RWPE2 (cell line): ENCODE measurements at places on chromosomes 4 and X.

DNA sequence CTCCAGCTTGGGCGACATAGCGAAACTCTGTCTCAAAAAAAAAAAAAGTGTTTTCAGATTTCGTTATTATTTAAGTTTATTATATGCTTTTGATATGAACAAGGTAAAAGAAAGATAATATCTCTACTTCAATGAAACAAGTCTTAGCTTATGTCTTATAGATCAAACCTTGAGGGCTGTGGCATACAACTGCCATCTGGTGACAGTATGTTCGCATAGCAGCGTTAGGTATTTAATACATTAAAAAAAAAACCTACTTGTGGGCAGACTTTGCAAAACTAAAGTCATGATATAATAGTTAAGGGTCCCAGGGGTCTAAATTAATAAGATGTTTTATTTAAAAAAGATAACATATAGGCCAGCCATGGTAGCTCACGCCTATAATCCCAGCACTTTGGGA, 161.2 kb upstream of the AMOT start:
- H3K4me3 ChIP-seq: no peak overlapping the region
- H3K4me1 ChIP-seq: no peaks in the 10 kb centered on the region

- H3K27me3 ChIP-seq: no peaks in the 10 kb centered on the region
- DNase-seq: no peak
- no peak overlapping the region for H3K4me3 ChIP-seq
- peaks cover 35% of the 10 kb centered on the region for H3K4me1 ChIP-seq
Observed at GRCh38 chr4:168488869-168489274, 8.0 kb upstream of the PALLD start.

DNA sequence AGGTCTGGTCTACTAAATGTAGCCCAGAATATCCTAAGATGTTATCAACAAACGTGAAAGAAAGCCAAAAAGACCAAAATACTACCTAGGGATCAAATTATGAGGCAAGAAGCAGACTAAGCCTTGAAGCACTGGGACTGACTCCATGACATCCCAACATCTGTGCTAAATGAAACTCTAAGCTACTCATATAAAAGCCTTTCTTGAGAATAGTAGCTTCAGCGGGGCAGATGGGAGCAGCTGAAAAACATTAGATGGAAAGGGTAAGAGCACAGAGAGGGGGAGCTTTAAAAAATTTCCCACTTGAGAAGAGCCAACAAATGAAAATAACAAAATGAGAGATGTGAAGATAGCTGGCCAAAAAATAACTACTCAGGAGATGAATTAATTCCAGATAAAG, 81.7 kb downstream of the MAD2L1 start:
- no peak overlapping the region for H3K4me3 ChIP-seq
- DNase-seq: no peak
- H3K4me1 ChIP-seq: no peaks in the 10 kb centered on the region
- no peaks in the 10 kb centered on the region for H3K27me3 ChIP-seq
- no peak overlapping the region for H3K27ac ChIP-seq

GRCh38 chrX:73126240-73126639, 46.9 kb upstream of the PABPC1L2A start:
- no peaks in the 10 kb centered on the region for H3K27me3 ChIP-seq
- no peaks in the 10 kb centered on the region for H3K4me1 ChIP-seq
- no peaks in the 10 kb centered on the region for H3K36me3 ChIP-seq
- no peak overlapping the region for H3K4me3 ChIP-seq
- H3K27ac ChIP-seq: no peak overlapping the region

- no peak overlapping the region for H3K4me3 ChIP-seq
- no peak overlapping the region for H3K27ac ChIP-seq
- H3K27me3 ChIP-seq: no peaks in the 10 kb centered on the region
- H3K4me1 ChIP-seq: no peaks in the 10 kb centered on the region
Observed at GRCh38 chr4:165635381-165635780, 237.7 kb upstream of the TLL1 start.

DNA sequence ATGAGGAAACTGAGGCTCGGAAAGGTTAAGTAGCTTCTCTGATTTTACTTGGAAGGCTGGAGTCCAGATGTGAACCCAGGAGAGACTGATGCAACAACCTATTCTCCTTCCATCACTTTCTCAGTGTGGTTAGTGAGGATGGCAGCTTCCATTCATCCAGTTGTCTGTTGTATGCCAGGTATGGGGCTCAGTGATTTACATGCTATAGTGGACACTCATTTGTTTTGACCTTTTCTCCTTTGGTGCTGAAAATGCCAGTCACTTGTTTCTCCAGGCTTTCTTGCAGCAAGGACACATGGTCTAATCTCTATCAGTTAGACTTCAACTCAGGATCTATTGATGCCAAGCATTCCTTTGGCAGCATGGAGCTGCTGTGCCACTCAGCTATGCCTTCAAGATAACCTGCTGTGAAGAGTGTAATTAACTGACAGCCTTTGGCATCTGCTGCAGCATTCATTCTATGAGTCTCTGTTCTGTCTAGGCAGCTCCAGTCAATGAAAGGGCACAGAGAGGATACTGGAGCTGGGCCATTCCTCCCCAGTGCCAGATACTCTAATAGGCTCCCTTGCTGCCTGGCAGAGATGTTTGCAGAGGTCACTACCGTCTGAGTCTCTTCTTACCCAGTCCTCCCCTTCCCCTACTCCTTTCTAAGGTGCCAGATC, 11.0 kb upstream of the CWH43 start:
- H3K27me3 ChIP-seq: no peaks in the 10 kb centered on the region
- peaks cover 13% of the 10 kb centered on the region for H3K4me1 ChIP-seq
- no peak overlapping the region for H3K27ac ChIP-seq
- no peak overlapping the region for H3K4me3 ChIP-seq

DNA sequence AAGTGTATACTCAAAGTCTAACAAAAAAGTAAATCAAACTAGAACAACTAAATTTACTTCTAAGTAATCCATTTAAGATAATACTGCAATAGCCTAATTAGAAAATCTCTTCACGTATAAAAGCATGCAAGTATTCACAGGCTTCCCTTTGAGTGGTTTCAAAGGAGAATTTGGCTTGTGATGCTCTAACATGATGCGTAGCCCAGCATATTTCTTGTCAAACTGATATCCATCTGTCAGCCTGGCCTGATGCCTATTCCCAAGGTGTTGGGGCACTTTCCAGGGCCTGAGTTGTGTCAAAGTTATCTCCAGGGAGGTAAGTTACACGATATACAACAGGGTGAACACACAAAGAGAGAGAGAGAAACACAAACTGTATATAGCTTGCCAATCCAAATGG, 287.0 kb upstream of the MAGEB18 start:
- H3K36me3 ChIP-seq: no peaks in the 10 kb centered on the region
- no peak for DNase-seq
- H3K4me3 ChIP-seq: no peak overlapping the region
- H3K4me1 ChIP-seq: no peaks in the 10 kb centered on the region

GRCh38 chr4:69754926-69755580, 5.4 kb downstream of the SULT1B1 start:
- no peak overlapping the region for H3K27ac ChIP-seq
- no peaks in the 10 kb centered on the region for H3K36me3 ChIP-seq
- H3K4me1 ChIP-seq: peaks cover 14% of the 10 kb centered on the region
- H3K4me3 ChIP-seq: no peak overlapping the region
- no peak for DNase-seq

- H3K27ac ChIP-seq: no peak overlapping the region
- no peaks in the 10 kb centered on the region for H3K36me3 ChIP-seq
- H3K27me3 ChIP-seq: no peaks in the 10 kb centered on the region
- no peak for DNase-seq
- no peak overlapping the region for H3K4me3 ChIP-seq
Observed at GRCh38 chr4:53830511-53830910, 233.9 kb downstream of the CHIC2 start.

GRCh38 chr4:79429113-79429903, 21.3 kb upstream of the GK2 start:
- H3K27ac ChIP-seq: no peak overlapping the region
- DNase-seq: no peak
- no peak overlapping the region for H3K4me3 ChIP-seq
- H3K36me3 ChIP-seq: no peaks in the 10 kb centered on the region
- no peaks in the 10 kb centered on the region for H3K27me3 ChIP-seq

- no peak overlapping the region for H3K4me3 ChIP-seq
- no peaks in the 10 kb centered on the region for H3K4me1 ChIP-seq
- DNase-seq: no peak
- H3K27me3 ChIP-seq: no peaks in the 10 kb centered on the region
- H3K27ac ChIP-seq: no peak overlapping the region
Observed at GRCh38 chr4:83626245-83626836, 90.4 kb downstream of the GPAT3 start.

DNA sequence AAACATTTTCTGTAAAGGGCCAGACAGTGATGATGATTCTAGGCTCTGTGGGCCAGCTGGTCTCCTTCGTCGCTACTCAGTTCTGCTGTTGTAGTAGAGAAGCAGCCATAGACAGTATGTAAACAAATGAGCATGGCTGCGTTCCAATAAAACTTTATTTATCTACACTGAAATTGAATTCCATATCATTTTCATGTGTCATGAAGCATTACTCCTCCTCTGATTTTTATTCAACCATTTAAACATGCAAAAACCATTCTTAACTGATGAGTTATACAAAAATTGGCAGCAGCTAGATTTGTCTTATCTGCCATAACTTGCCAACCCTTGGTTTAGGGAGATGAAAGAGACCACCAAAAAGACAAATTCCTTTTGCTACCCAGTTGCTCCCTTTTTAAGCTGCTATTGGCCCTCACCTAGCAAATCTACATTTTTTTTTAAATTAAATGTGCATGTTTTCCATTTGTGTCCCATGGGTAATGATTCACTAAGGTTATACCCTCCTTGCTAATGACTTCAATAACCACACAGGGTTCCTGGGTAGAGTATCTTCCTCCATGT, 309.9 kb downstream of the DHX15 start:
- no peak for DNase-seq
- H3K36me3 ChIP-seq: no peaks in the 10 kb centered on the region
- no peak overlapping the region for H3K4me3 ChIP-seq

DNA sequence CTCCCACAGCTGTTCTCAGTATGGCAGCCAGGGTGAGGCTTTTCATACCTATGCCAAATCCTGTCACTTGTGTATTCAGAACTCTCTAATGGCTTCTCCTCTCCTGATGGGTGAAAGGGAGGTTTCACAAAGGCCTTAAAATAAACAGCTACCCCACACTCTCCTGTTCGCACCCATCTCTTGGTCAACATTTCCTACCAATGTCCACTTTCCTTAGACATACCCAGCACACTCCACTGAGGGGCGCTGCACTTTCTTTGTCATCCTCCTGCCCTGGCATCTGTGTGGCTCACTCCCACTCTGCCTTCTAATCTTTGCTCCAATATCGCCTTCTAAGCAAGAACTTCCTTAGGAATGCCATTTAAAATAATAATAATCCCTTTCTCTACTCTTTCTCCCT, 313.3 kb downstream of the PPP3CA start:
- H3K4me3 ChIP-seq: no peak overlapping the region
- H3K36me3 ChIP-seq: peaks cover 28% of the 10 kb centered on the region
- H3K4me1 ChIP-seq: peaks cover 16% of the 10 kb centered on the region
- no peak overlapping the region for H3K27ac ChIP-seq
- DNase-seq: no peak
- no peaks in the 10 kb centered on the region for H3K27me3 ChIP-seq

DNA sequence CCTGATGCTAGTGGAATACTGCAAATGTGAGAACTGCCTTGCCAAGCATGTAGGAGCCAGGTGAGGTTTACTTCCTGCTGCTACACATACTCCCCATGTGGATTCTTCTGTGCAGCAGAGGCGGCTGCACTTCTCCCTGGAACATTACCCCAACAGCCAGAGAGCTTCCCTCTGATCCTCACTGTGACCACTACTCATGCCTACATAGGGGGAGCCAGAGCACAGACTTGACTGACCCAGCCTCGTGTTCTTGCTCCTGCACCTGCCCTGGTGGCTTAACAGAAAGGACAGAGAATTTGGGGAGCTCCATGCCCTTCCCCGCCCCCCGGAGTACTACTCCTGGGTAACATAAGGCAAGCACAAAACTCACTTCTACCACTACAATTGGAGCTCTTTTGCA, 38.4 kb downstream of the UGT2A2 start:
- no peak overlapping the region for H3K4me3 ChIP-seq
- no peaks in the 10 kb centered on the region for H3K4me1 ChIP-seq
- no peak overlapping the region for H3K27ac ChIP-seq
- DNase-seq: no peak

DNA sequence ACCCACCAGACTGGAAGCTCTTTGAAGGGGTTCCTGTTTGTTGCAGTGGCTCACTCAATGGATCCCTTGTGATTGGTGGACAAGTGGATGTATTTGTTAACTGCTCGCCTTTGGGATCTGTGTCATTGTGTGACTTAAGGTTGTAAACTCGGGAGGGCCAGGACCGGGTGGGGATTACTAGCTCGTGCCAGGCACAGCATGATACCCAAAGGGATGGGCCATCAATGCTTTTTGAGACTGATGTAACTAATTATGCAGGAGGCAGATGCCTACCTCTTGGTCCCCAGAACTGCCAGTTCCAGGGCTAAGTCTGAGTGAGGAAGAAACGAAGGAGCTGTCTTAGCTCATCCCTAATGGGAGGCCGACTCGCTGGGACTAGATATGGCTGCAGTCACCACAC, 27.7 kb downstream of the UTP14A start:
- no peaks in the 10 kb centered on the region for H3K27me3 ChIP-seq
- DNase-seq: no peak
- no peaks in the 10 kb centered on the region for H3K36me3 ChIP-seq
- no peaks in the 10 kb centered on the region for H3K4me1 ChIP-seq
- no peak overlapping the region for H3K27ac ChIP-seq

DNA sequence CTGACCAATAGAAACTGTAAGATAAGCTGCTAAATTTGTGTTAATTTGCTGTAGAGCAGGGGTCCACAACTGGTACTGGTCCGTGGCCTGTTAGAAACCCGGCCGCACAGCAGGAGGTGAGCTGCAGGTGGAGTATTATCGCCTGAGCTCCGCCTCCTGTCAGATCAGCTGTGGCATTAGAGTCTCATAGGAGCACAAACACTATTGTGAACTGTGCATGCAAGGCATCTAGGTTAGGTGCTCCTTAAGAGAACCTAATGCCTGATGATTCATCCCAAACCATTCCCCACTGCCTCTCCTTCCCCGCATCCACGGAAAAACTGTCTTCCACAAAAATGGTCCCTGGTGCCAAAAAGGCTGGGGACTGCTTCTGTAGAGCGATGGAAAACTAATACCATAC, 19.7 kb downstream of the FBXW7 start:
- H3K4me1 ChIP-seq: peaks cover 26% of the 10 kb centered on the region
- H3K27me3 ChIP-seq: no peaks in the 10 kb centered on the region
- H3K36me3 ChIP-seq: no peaks in the 10 kb centered on the region
- DNase-seq: no peak
- H3K4me3 ChIP-seq: no peak overlapping the region
